Body of pancreas (tissue), 4 donors: ENCODE measurements at places on chromosomes 6 and 20.

DNA sequence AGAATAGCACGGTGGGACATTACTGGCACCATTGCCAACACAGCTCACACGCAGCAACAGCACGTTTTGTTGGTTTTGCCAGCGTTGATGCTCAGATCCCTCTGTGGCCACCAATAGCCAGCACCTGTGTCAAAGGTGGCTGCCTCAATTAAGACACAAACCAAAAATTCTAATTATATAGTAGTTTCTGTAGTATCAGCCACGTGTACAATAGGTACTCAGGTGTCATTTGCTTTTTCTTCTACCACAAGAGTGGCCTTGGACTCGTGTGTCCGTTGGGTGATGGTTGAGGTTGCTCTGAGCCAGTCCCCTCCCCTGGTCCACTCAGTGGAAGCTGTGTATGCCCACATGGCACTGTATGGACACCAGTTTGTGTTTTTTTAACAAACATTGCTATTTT, 105.1 kb downstream of the CARMIL1 start:
- no peak for DNase-seq

DNA sequence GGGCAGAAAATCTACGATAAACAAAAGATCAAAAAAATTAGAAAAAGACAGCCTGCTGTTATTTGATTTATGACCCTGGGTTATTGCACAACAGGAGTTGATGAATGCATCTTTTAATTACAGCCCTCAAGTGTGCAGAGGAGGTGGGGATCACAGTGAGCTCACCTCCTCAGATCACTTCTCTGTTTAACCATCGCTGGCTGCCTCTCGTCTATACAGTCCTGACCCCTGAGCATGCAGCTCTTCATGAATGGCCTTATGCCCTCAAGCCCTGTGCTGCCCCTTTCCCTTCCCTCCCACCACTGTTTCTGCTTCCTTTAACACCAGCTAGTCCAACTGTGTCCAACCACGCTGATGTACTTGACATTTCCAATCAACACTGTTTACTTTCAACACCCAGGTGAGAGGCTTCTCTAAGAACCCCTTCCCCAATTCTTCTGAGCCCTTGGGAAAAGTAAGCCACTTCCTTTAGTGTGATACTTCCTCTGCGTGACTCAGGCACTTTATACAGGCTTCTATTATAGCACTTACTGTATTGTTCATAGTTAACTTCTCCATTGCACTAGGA, 60.6 kb upstream of the RIPOR2 start:
- no peak for DNase-seq

- DNase-seq, result no peak
These were observed 138.6 kb downstream of the CEBPB start for GRCh38 chr20:50328996-50329898.

DNA sequence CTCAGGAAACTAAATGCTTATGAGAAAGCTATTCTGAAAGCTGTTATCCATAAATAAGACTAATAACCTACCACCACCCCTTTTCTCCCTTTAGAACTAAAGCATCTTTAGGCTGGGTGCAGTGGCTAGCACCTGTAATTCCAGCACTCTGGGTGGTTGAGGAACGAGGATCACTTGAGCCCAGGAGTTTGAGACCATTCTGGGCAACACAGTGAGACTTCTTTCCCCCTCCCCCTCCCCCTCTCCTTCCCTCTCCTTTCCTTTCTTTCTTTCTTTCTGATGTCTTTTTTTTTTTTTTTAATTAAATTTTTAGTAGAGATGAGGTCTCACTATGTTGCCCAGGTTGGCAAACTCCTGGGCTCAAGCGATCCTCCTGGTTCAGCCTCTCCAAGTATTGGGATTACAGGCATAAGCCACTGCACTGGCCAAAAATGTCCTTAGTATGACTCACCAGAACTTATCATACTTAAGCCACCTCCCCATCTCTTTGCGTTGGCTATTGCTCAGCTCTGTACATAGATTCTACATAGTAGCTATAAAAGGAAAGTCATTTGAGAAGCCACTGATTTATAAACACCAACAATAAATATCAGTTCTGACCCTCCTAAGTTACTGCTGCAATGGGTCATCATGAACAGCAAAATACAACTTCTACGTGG, 54.8 kb upstream of the SPDEF start:
- DNase-seq, result peak; percentile 51
